ENCODE measurements at places on chromosomes 3 and 15.

- DNase-seq = no peak
Observed at GRCh38 chr15:52247461-52247860, 48.1 kb downstream of the MYO5C start.

DNA sequence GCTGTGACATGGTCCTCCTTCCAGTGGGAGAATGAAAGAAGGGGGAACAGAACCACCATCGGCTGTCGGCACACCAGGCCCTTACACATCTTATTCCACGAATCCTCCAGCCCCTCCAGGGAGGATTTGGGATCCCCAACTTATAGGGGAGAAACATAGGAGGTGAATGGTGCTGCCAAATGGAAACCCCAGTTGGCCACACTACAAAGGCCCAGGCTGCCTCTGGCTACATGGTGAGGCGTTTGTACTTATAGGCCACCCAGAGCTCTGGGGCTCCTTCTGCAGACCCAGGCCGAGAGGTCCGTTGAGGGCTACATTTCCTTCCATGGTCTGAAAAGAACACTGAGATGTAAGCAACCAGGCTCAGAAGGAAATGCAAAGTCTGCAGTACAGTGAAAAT lies 12.0 kb downstream of the AMOTL2 start:
- no peak for DNase-seq

DNA sequence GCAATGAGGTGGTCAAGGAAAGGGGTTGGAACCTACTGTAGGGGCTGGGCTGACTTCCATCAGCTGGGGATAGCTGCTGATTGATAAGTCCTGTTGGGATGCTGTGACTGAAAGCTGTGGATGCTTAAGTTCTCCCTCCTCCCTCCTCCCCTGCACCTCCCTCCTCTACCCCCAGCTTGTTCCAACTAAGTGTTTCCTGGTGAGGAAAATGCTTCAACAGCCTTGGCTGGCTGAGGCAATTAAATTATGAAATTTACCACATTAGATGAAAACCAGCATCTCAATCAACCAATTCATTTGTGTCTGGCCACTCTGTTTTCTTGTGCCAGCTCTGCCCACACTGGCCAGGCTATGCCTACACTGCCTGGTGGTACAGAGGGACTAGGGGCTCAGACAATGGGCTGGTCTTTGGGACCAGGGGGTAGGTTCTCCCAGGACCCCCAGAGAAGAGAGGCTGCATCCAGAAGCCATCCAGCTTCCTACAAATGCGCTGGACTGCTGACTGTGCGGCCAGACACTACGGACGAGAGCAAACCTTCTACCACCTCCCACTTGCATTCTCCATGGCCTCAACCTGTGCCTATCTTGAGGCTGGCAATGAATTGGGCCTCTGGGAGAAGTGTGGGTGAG lies 2.5 kb downstream of the KLHL25 start:
- DNase-seq = no peak

GRCh38 chr15:56794553-56795329 lies 61.4 kb upstream of the ZNF280D start:
- no peak for DNase-seq

DNA sequence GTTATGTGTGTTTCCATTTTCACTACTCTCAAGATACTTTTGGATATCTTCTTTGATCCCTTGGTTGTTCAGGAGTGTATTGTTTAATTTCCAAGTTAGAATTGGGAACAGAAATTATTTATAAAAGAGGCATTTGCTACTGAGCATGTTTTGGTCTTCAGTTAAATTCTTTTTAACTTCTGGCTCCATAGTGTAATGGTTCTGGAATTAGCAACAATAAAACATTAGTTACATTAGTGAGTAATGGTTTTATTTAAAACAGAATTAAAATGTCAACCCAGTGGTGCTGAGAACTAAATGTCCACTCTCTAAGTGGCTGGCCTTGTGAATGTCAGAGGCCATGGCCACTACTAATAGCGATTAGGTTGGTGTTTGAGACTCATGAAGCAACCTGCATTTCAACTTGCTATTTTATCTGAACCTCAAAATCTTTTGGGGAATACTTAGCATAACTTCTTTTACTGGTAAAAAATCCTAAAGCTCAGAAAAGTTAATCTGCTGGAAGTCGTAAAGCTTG lies 19.5 kb upstream of the MASP1 start:
- DNase-seq = no peak

DNA sequence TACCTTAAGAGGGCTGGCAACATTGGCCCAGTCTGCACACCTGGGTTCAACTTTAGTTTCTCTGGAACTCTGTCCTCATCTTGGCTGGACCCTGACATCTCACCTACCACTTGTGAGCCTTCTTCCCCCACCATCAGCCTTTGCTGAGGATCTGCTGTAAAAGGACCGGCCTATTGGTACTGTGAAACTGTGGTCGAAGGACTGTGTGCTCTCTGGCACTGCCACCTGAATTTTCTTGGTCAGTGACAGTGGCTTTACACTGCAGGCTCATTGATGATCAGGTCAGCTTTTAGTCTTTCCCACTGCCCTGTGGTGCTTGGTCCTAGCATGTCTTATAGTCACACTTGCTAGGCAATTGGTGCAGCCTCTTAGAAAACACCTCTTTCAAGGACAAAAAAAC lies 86.9 kb downstream of the PEX5L start:
- DNase-seq = no peak

DNA sequence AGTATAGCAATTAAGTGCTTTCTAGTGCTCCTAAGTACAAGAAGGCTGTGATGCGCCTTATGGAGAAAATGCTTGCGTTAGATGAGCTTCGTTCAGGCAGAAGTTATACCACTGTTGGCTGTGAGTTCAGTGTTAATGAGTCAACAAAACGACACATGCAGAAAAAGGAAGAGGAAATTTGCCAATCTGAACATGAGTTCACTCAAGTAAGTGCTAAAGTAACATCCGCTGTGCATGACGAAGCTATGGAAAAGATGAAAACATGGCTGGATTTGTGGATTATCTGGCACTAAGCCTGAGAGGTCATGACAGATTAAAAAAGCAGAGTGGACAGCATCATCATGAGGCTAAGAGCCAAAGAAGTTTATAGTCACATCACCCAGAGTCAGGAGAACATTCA lies 36.9 kb downstream of the SH3BP5 start:
- no peak for DNase-seq

DNA sequence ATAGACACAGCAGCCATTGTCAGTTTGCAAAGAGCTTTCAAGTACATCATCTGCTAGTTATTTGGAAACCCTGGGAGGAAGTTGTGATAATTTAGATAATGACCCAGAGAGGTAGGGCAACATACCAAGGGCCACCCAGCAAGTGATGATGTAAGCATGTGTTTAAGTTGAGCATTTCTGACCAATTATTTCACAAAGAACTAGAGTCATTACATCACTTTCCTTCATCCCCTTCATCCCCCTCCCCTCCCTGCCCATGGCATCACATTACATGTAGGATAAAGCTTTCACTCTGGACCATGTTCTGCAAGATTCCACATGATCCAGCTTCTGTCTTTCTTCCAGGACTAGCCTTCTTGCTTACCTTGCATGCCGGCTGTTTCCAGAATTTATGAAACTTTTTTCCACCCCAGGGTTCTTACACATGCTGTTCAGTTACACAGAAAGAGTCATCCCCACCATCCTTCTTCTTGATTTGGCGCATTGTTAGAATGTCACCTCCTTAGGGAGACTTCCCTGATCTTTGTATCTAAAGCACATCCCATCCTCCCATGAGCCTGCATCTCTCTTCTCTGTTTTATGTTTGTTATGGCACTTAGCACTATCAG lies 71.3 kb downstream of the PTPRG start:
- DNase-seq = no peak

DNA sequence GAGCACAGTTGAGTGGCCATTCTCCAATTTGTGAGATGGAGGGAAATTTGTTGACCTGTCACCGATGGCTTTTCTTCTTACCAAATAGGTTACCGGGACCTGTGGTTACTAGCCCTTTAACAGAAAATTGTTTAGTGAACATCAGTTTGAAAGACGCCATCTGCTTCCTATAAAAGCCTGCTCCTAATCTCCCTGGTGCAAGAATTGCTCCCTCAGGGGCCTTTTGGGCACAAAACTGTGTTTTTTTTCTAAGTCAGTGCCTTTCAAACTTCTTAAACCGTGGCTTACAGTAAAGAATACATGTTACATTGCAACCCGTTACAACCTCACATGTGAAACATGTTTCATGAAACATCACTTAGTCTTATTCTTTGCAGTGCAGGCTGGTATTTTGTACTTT lies 15.0 kb downstream of the CACNA2D3 start:
- no peak for DNase-seq

GRCh38 chr3:171454041-171454440 lies 6.2 kb downstream of the TNIK start:
- no peak for DNase-seq

DNA sequence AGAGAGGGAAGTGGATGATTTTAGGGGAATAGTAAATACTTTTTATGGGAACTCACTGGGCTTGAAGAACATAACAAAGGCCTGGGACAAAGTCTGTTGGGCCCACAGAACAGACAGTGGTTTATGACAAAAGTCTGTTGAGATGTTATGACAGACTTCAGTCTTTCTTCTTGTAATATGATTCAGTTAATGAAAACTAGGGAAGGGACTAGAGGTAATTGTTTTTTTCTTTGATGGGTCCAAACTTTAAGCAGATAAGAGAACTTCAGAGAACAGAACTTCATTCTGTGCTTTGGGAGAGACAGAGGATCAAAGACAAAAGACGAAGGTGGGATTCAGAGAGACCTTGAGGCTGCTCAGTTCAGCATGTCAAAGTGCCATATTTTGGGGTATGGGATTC lies 9.3 kb downstream of the CRYBG3 start:
- no peak for DNase-seq

DNA sequence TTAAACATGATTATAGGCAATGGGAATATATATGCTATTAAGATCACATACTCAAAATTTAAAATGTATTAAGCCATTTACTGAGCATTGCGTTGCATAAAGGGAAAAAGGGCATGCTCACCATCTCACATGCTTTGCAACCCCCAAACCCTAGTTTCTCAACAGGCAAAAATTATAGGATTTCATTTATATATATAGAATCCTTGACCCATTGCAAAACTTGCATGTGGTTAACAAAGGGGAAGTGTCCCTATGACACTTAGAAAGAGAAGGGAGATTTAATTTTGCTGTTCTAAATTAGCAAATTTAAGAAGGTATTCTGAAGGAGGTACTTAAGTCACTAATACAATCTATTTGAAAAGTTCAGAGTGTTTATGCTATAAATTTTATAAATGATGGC lies 837.8 kb downstream of the DIPK2A start:
- DNase-seq = no peak

DNA sequence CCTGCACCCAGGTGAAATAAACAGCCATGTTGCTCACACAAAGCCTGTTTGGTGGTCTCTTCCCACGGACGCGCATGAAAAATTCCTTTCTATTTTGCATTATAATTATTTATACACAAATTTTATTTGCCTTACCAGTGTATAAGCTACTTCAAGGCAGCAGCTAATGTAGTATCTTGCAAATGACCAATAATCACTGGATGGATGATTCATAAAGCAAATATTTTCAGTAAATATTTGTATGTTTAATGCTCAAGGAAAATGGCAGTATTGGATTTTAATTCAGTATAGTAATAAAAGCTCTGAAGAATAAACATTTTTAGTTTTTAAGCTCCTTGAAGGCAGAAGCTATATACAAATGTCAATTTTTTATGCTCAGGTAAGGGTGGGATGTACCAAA lies 158.7 kb upstream of the NANOGP8 start:
- no peak for DNase-seq

DNA sequence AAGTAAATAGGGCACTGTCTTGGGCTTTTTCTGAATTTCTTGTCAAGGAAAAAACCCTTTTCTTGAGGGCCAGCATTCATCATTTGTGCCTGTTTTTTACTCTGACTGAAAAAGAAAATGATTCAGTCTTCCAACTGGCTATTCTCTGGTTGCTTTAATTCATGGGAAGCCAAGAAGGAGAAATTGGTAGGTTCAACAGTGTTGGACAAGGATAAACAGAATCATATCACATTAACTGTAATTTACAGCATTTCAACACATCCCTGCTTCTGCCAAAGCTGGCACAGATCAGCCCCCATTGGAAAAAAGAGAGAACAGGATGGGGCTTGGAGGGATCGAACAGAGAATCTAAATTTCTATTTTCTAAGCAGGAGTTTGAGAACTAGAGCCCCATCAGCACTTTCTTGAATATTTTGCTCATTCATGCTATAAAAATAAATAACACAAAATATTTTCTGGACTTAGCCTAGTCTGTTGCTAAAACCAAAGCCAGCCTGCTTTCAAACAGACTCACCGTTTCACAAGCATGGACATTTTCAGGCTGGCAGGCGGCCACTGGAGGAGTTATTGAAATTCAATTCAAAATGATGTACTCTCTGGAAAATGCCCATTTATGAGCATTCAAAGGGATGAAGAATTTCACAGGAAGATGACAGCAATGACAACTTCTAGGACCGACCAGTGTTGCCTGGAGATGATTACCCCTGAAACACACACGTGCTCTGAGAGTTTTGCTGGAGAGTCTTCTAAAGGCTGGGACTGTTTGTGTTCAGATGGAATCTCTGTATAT lies 181.2 kb downstream of the WNT5A start:
- no peak for DNase-seq

- DNase-seq = no peak
Observed at GRCh38 chr3:16496408-16497222, 16.9 kb downstream of the RFTN1 start.

DNA sequence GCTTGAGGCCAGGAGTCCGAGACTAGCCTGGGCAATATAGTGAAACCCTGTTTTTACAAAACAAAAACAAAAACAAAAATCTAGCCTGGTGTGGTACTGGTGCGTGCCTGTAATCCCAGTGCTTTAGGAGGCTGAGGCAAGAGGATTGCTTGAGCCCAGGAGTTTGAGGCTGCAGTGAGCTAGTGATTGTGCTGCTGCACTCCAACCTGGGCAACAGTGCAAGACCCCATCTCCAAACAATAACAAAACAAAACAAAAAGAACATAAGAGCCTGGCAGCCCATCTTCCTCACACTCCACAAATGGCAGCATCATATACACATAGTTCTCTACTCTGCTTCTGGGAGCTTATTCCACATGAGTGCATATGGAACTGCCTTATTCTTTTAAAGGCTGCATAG lies 2.2 kb upstream of the TRH start:
- no peak for DNase-seq

DNA sequence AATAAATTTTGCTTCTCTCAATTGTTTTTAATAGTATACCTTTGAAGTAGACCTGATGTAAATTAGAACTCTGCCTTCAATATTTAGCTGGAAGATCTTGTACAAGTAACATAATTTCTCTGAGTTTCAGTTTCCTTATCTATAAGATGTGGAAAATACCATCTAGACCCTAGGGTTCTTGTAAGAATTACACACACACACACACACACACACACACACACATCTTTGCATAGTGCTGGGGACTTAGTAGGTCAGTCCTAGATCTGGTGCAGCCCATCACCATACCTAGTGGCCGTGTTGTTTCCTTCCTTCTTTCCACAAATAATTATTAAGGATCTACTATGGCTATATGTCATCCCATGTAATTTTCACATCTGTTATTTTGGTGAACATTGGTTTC lies 11.0 kb downstream of the TRAT1 start:
- no peak for DNase-seq

GRCh38 chr15:63722204-63722808 lies 111.4 kb downstream of the HERC1 start:
- no peak for DNase-seq
